Activated B cell treated with CpG ODN at 0.5 μM for 24 hours (primary cell): ENCODE measurements at places on chromosomes 13 and 19. TPM values are rescaled to one million over a fixed set of nuclear protein-coding genes. Genes with fewer than 3 reads are reported as not detected.

GRCh38 chr19:34041925-34042521 lies 130.3 kb upstream of the LSM14A start:
- peak; percentile 25 for DNase-seq

DNA sequence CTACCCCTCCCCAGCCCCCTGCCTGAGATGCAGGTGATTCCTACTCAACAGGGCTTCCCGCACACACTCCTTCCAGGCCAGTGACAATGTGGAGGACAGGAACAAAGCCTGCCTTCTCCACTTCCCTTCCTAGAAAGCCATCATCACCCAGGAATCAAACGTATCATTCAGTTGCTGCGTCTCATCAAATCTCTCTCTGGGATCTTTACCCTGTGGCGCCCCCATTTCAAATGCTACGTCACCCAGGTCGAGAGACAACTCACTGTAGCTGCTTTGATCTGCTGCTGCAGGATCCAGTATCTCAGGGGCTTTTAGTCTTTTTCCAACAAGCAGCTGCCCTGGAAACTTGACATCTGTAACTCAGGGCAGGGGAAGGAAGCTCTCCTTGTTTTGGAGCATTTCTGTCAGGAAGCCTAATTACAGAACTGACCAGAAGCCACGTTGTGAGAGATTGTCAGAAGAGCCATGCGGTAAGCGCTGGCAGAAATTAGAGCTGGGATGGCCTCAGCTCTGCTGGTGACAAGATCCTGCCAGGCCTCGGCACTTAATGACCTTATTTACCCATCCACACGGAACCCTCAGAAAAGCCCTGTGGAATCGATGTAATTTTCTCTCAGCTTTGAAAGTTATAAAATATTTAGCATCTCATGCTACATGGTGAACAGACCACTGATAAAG lies 140.5 kb downstream of the STK24 start:
- DNase-seq, result no peak

DNA sequence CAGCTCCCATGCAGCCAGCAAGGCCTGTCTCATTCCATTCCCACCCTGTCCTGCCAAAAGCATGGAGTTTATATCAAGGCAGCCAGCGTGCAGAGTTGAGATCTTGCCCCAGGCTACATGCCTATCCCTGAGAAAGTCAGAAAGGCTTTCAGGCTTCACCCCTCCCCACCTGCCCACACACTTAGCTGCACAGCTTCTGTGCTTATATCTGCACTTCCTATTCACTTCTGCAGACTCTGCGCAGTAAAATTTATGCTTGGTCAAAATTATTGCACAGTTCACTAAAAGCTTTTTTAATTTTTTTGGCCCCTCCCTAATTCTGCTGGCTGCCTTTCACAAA lies 12.5 kb upstream of the ZNF675 start:
- no peak for DNase-seq

Gene KLK4
- 0.32 and 0.75 TPM in 2 replicates for total RNA-seq

DNA sequence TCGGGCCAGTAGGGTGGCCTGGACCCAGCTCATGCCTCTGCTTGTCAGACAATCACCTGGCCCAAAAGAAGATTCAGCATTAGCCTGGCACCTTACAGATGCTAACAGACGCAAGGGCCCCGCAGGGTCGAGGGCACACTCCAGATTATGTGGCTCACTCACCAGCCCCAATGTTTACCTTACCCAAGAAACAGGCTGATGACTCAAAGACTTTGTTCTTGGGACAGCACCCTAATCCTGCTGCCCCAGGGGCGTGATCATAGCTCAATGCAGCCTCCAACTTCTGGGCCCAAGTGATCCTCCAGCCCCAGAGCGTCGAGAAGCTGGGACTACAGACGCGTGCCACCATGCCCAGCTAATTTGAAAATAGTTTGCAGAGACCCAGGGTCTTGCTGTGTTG lies 9.8 kb downstream of the ECSIT start:
- DNase-seq, result no peak

- DNase-seq, result no peak
These were observed 386.6 kb downstream of the DIAPH3 start for GRCh38 chr13:59776924-59777690.

Gene EML2
- 73.8 and 97.7 TPM in 2 replicates for total RNA-seq

- no peak for DNase-seq
These were observed 465.0 kb downstream of the TSHZ3 start for GRCh38 chr19:30884146-30884812.

- no peak for DNase-seq
These were observed 26.4 kb downstream of the IL17D start for GRCh38 chr13:20729633-20730585.

GRCh38 chr13:33116321-33117010 lies 100.2 kb downstream of the KL start:
- no peak for DNase-seq

Gene ZNF880
- 28.0 and 29.5 TPM in 2 replicates for total RNA-seq

DNA sequence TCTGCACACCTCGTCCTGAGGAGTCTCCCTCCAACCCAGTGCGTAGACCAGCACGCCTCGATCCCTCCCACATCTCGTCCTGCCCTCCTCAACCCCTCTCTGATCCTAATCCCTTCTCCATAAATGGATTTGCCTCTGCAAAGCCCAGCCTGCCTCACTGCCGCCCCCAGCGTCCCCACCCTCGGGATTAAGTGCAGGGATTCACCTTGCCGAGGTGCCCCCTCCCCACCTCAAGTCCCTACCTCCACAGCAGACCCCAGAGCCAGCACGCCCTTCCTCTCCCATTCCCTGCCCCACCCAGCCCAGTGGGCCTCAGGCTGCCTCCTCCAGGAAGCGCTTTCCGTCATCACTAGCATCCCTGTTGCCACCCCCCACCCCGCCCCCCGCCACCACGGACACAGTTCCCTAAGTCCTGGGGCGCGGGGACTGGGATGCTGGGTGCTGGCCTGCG lies 4.0 kb downstream of the KLF16 start:
- no peak for DNase-seq

- no peak for DNase-seq
These were observed 139.6 kb downstream of the STOML3 start for GRCh38 chr13:38850868-38851626.

GRCh38 chr13:96982672-96983071 lies 11.6 kb downstream of the OXGR1 start:
- no peak for DNase-seq
